ENCODE measurements at places on chromosomes 3 and 15. TPM values are rescaled to one million over a fixed set of nuclear protein-coding genes. Genes with fewer than 3 reads are reported as not detected.

GRCh38 chr3:58254144-58254543, 16.6 kb downstream of the ABHD6 start:
- H3K4me1 ChIP-seq: no peaks in the 10 kb centered on the region
- no peaks in the 10 kb centered on the region for H3K27me3 ChIP-seq

Gene C2CD4A
- 0.79 TPM for total RNA-seq

Gene AP3B2
- total RNA-seq: 0.82 TPM

DNA sequence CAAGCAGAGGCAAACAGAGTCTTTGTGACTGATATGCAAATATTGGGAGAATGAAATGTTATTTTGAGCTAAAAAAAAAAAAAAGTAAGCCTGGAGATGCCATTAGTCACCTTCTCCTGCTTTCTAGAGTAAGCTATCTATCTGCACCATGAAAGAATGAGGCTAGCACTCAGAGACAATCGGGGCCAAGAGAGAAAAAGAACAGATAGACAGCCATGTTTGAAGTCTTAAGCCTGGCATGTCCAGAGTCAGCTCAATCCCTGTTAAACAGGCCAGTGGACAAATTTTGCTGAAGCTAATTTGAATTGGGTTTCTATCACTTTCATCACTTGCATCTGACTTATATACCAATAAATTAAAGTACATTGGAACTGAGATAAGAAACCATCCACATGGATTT, 204.4 kb downstream of the SLC9A9 start:
- no peak overlapping the region for H3K27ac ChIP-seq
- H3K36me3 ChIP-seq: no peaks in the 10 kb centered on the region
- no peaks in the 10 kb centered on the region for H3K4me1 ChIP-seq
- no peak overlapping the region for H3K4me3 ChIP-seq
- no peaks in the 10 kb centered on the region for H3K27me3 ChIP-seq

Measured in left lung (tissue), 14 donors.